Stimulated activated CD8-positive, alpha-beta memory T cell treated with anti-CD3 and anti-CD28 coated beads, Interleukin-4, amount 100 ng/mL, for 4 hours (primary cell): ENCODE measurements at places on chromosomes 7 and 10.

GRCh38 chr10:79050896-79051555, 17.7 kb upstream of the ZMIZ1 start:
- DNase-seq: no peak

GRCh38 chr10:58585435-58585834, 72.8 kb downstream of the BICC1 start:
- no peak for DNase-seq

DNA sequence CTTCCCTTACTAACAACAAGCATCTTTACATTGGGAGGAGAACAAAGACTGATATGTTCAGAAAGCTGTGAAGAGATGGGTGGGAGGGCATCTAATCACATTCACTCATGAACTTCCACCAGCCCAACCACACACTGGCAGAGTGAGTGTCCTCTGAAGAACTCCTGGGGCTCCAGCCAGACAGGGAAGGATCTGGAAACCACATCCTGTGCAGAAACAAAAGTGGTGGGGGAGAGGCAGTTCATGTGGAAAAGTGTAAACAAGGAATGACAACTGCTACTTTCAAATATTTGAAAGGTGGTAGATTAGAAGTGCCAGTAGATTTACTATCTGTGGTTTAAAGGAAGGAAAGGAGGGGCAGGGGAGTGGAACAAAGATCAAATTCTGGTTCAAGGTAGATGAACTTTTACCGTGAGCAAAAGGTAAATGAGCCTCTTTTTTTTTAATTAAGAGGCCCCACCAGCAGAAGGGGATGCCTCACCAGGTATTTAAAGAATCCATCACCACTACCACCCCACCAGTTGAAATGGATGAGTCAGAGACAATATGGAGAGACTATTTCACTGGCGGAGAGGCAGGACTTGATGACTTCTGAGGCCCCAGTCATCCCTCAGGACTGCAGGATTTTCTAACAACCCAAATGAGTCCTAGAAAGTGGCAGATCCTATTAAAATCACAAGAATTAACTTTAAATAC, 34.5 kb downstream of the GOT1 start:
- DNase-seq: no peak

GRCh38 chr10:48541144-48541795, 63.6 kb downstream of the ARHGAP22 start:
- no peak for DNase-seq

- DNase-seq: no peak
These were observed 4.6 kb downstream of the DUSP5 start for GRCh38 chr10:110502072-110502845.

GRCh38 chr10:118531105-118531852, 64.2 kb downstream of the PRLHR start:
- DNase-seq: no peak

GRCh38 chr7:84251277-84251781, 56.7 kb upstream of the SEMA3A start:
- DNase-seq: no peak

- DNase-seq: no peak
These were observed 219.5 kb upstream of the ZNF804B start for GRCh38 chr7:88540012-88540411.

- no peak for DNase-seq
These were observed 195.0 kb downstream of the CALN1 start for GRCh38 chr7:72217151-72217550.

DNA sequence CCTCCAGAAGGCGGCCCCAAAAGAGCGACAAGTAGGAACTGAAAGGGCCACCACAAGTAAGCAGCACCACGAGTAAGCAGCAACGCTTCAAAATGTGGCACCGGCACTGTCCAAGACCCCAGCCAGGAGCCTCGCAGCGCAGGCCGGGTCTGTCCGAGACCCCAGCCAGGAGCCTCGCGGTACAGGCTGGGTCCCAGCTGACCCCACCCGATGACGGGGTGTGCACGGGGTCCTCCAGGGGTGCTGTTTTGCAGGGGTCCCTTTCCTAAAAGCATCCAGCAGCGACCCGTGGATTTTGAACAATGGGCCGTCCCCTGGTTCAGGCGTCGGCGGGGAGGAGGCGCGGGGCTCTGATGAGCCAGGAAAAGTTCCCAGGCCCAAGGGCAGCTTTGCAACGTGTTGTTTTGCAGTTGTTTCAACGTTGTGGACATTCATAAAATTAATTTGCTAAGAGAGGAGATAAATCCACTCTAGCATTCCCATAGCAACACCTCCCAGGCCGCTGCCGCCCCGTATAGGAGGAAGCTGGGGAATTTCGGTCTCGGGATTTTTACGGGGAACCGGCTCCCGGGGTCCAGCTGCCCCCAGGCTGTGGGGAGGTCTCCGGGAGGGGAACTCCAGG, 51.6 kb upstream of the PDGFA start:
- DNase-seq: no peak

DNA sequence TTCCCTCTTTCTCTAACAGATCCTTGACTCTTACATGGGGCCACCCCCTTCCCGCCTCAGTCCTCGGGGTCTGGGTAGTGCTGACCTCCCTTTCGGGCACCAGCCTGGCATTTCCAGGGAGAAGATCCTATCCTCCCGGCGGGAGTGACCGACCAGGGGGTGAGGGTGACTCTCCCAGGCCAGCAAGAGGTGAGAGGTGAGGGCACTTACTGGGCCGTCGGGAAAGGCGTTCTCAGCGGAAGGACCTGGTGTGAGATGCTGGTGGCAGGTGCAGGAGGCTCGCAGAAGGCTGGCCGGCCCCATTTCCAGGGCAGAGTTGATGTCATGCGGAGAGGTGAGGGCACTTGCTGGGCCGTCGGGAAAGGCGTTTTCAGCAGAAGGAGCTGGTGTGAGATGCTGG, 4.2 kb upstream of the FOXL3 start:
- no peak for DNase-seq

DNA sequence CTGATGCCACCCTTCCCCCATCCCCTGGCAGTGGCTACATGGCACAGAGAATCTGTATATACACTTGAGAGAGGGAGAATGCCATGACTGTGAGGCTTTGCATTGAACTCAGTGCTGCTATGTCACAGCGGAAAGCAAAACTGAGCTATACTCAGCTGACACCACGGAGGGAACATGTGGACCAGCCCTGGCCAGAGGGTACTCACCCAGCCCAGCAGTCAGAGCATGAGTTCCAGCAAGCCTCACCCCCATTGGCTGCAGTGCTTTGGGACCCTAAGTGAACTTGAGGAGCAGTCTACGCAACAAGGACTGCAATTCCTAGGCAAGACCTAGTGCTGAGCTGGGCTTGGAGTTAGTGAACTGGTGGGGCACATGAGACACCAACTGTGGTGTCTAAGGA, 10.3 kb upstream of the AOC1 start:
- DNase-seq: no peak

DNA sequence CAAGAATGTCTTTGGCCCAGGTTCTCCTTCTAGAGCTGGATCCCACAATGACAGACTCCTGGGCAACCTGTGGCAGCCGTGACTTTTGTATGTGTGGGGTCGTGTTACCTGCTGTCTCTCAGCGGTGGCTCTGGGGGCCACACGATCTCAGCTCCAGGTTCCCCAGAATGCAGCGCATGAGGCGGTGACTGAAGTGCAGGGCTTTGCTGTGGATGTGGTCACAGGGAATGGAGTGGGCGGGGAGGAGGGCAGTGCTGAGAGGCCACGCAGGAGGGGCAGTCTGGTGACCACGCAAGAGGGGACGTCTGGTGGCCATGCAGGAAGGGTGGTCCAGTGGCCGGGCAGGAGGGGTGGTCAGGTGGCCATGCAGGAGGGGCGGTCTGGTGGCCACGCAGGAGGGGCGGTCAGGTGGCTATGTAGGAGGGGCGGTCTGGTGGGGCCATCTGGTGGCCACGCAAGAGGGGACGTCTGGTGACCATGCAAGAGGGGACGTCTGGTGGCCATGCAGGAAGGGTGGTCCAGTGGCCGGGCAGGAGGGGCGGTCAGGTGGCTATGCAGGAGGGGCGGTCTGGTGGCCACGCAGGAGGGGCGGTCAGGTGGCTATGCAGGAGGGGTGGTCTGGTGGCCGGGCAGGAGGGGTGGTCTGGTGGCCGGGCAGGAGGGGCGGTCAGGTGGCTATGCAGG, 112.7 kb downstream of the ACTR3B start:
- DNase-seq: no peak

GRCh38 chr7:45026984-45027773, 27.2 kb downstream of the CCM2 start:
- no peak for DNase-seq

- no peak for DNase-seq
These were observed 584.7 kb downstream of the GALNT17 start for GRCh38 chr7:71716690-71717089.

- no peak for DNase-seq
These were observed 94.0 kb downstream of the ELMO1 start for GRCh38 chr7:37354656-37355131.

DNA sequence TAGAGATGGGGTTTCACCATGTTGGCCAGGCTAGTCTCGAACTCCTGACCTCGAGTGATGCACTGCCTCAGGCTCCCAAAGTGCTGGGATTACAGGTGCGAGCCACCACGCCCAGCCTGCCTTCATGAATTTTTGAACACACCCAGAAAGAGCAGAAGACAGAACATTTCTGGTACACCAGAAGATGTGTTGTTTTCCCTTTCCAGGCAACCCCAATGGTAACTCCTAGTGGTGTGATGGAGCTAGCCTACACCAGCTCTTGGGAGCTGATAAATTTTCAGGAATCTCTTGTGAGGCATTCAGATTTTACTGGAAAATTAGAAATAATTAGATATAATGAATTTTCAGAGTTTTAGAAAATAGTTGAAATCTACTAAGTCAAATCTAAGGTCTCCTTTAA, 904 bp upstream of the CCDC7 start:
- no peak for DNase-seq

DNA sequence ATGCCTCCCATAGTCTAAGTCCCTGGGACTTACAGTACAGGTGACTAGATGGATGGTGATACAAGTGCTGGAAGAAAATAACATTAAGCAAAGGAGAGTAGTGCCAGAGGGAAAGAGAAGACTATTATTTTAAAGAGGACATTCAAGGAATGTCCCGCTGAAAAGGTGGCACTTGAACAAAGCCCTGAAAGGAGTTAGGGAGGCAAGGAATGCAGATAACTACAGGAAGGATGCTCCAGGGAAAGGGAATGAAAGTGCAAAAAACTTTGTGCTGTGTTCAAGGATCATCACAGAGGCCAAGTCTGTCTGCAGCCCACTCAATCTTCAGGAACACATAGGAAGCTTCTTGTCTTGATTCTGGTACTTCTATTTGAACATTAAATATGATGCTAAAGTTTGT, 14.9 kb downstream of the ANKMY2 start:
- DNase-seq: no peak

DNA sequence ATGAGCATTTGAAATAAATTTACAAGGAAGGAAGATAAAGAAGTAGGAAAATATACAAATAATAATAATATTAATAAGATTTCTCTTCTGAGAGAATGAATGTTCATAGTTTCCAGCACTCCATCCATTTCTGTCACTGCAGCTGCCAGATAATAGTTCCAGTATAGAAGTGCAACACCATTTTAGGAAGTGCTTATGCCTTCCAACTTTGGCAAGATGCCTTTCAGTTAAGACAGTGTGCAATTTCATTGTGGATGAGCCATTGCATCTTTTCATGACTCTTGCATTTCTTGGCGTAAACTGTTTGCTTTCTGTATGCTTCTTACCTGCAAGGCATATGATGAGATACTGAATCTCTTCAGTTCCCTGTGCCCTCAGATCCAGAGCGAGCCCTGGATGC, 185.0 kb downstream of the PDE1C start:
- DNase-seq: no peak

DNA sequence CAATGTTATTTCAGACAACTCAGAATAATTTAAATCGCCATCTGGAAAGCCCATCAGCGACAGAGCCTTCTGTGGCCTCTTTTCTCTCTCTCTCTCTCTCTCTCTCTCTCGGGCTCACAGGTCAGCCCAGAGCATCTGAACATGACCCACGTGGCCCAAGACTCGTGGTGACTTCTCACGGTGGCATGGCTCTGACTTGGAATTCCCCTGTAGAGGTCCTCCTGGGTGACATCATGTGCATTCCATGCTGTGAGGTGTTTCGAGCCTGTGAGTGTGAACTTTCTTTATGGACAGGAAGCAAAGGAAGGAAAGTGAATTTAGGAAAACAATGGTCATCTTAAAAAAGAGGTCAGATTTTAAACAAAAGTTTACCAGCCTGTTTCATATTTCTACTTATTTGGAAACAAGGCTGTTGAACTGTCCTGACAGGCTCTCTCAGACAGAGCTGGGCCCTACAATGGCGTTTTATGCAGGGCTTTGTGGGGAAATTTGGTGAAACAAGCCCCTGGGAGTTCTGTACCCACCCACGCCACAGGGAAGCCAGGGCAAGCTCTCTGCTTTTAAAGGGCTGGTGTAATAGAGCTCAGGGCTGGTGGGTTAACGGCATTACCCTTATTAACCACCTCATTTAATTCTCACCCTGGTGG, 359.7 kb upstream of the ZNF32 start:
- DNase-seq: no peak

DNA sequence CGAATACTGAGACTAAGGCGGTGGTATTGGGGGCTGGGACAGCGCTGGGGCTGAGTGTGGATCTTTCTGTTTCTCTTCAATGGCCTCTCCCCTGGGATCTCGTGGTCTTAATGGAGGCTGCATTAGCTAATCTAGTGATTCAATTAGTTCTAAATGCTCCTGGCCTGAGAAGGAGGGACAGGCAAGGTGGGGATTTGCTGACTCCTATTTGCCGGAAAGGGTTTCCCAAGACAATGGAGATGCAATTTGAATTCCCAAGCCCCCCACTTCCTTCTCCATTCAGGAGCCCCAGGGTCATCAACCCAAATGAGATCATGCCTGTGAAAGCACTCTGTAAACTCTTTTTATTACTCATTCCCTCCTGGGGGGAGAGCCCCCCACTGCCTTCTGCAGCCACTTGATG, 111.7 kb upstream of the PLXNA4 start:
- no peak for DNase-seq

- no peak for DNase-seq
These were observed 69.1 kb downstream of the TFPI2 start for GRCh38 chr7:93821463-93821862.

GRCh38 chr7:99078416-99078815, 65.5 kb downstream of the SMURF1 start:
- DNase-seq: no peak

DNA sequence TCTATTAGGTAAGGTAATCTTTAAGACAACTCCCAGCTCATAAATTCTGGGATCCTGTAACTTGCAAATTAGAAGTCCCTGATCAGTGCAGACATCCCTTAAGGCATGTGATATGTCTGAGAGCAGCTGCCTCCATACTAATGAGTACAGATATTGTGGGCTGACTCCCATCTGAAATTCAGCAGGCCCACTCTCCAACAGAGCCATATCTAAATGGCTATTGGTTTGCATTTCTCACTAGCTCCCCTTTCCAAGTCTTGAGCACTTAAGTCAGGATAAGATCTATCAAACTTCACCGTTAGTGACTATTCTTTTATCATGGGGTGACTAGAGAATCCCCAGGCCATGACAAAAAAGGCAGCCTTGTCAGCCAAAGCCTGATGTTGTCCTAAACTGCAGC, 785.4 kb downstream of the IPMK start:
- no peak for DNase-seq
